Activated CD8-positive, alpha-beta memory T cell treated with anti-CD3 and anti-CD28 coated beads for 1 hour (primary cell): ENCODE measurements at places on chromosomes 7 and 10.

DNA sequence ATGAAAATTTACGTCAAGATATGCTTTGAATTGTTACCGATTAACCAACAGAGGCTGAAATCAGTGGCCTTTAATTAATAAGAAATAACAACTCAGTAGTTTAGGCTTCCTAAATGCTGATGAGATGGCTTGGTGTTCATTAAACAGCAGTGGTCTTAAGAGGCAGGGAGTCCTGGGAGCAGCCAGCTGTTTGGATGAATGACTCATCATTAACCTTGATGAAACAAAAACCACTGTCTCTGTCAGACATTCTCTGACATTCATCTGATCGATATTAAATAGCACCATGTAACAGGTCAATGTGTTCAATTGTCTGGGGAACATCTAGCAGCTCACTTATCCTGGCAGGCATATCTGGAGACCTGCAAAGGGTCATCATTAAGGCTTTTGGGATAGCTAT lies 234.2 kb upstream of the LRRN3 start:
- no peak for DNase-seq

- no peak for DNase-seq
Observed at GRCh38 chr7:42932811-42933591, 825 bp downstream of the MRPL32 start.

DNA sequence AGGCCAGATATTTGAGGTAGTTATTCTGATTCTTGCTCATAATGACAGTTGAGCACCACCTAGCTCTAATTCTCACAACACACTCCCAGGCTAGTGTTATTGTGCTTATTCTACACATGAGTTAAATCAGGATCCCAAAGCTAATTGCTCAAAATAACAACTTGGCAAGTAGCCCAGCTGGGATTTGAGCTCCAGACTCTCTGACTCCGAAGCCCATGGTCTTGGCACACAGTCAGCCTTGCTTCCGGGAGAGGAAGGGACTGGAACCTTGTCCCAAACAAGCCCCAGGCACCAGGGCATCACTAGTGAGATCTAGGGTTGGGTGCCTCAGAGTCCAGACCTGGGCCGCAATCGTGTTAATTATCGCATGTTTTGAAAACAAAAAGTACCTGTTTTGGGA lies 101.4 kb downstream of the GPAM start:
- no peak for DNase-seq

DNA sequence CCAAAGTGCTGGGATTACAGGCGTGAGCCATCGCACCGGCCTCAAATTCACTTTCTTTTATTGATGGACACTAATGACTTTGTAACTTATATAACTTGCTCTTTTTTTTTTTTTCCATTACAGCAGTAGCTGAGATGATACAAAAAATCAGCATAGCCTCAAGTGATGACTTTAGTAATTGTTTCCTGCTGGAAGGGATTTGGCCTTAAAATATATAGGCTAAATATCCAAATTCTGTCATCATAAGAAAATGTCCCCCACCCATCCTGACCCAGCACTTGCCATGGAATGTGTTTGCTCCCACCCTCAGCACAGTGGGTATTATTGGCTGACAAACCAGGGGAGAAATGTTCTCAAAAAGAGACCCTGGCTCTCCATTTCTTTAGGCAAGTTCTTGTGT lies 1264.1 kb upstream of the AUTS2 start:
- DNase-seq, result no peak

DNA sequence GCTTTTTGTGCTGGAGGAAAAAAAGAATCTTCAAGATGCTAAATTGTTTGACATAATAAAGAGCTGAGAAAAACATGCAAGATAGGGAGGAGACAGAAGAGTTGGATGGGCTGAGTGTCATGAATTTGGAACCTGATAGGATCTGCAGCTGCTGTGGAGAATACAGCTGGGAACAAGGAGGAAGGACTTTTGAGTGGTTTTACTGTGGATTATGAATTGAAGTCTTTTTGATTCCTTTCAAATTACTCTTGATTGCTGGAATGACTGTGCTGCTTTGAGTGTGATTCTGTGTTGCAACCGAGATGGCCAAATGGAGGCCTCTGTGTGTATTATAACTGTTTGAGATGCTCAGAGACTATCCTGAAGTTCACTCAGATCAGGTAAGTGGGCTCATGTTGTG lies 4.0 kb downstream of the EFCAB10 start:
- no peak for DNase-seq

DNA sequence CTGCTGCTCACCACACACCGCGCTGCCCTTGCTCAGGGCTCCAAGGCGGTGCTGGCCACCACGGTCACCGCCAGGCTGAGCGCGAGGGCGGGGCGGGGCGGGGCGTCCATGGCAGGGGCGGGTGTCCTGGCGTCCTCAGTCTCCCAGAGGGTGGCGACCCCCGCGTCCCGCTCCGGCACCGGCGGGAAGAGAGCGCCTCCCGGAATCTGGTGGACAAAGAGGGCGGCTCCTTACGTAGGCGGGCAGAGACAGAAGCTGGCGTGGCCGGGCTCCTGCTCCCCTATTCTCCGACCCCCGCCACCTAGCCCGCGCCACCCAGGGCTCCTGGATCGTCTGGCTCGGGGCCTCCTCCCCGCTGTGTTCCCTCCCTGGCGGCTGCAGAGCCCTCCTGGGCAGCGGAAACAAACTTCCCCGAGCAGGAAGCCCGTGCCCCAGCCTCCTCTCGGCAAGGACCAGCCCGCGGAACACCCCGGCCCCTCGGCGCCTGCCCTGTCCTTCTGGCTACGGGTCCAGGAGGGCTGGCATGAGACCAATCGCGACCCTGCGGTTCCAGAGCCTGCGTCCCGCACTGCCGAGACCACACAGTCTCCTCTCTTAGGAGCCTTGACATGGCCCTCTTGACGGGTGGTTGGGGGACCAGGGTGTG lies 133.8 kb upstream of the ZNF92 start:
- DNase-seq, result no peak

DNA sequence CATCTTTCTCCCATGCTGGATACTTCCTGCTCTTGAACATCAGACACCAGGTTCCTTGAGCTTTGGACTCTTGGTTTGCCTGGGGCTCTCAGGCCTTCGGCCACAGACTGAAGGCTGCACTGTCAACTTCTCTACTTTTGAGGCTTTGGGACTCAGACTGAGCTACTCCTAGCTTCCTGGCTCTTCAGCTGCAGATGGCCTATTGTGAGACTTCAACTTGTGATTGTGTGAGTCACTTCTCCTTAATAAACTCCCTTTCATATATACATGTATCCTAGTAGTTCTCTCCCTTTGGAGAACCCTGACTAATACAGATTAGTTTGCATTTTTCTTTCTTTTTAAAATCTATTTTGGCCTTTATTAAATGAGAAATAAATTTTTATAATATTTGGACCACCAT lies 276.2 kb upstream of the SEMA3C start:
- no peak for DNase-seq

DNA sequence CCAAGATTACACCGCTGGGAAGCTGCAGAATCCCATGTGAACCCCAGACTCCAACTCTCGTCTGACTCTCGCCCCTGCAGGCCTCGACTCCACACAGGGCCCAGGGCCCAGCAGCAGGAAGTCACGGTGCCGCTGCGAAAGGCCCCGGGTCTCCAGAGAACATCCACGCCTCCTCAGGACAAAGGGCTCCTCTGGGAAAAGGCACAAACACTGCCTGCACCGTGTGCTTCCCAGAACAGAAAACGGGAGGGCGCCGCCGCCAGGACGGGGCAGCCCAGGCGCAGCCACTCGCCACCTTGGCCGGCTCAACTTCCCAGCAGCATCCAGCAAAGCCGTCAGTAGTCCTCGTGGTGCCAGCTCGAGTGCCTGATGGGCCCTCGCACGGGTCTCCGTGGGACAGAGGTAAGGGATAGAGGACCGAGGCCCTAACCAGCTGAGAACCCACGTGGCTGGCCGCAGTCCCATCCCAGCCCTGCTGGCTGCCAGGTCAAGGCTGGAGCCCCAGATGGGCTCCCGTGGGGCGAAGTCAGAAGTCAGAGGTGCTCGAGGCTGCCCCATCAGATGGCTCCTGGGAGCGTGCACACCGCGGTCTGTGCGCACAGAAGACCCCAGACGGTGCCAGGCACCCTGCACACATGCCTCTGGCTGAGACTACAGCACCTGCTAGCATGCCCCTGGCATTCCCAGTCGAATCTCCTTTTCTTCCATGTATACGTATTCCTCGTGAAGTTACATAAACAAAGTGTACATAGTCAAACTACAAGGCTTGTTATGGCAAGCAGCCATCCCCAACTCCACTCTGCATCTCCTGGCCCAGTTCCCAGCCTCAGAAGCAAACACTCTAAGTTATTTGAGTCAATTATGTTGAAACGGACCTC lies 60.2 kb downstream of the MAD1L1 start:
- DNase-seq, result no peak

DNA sequence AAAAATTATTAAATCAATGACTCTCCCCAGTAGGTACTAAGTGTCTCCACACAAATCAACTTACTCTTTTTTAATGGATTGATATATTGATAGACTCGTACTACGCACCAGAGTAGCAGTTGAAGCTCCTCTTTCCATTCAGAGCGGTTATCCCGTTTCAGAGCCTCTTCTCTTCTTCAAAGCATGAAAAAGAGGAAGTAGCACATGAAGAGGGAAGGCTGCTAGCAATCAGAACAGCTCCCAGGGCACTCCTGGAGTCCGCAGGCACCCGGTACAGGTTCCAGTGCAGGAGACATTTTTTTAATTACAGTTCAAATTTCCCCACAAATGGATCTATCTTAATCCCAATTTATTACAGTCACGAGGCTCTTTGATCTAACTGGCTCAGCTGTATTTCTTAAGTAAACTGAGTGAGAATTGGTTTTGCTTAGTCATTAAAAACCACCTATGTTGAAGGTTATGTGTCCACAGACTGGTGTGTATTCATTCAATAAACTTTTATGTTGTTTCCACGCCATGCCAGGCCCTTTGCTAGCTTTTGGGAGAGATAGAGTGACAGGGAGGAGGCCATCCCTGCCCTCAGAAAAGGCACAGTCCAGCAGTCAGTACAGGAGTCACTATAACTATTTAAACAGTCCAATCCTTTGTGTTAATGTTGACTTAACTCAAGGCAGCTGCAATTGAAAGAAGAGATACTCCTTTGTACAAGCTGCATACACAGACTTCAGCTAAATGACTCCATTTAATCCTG lies 32.1 kb upstream of the CALN1 start:
- DNase-seq, result no peak

DNA sequence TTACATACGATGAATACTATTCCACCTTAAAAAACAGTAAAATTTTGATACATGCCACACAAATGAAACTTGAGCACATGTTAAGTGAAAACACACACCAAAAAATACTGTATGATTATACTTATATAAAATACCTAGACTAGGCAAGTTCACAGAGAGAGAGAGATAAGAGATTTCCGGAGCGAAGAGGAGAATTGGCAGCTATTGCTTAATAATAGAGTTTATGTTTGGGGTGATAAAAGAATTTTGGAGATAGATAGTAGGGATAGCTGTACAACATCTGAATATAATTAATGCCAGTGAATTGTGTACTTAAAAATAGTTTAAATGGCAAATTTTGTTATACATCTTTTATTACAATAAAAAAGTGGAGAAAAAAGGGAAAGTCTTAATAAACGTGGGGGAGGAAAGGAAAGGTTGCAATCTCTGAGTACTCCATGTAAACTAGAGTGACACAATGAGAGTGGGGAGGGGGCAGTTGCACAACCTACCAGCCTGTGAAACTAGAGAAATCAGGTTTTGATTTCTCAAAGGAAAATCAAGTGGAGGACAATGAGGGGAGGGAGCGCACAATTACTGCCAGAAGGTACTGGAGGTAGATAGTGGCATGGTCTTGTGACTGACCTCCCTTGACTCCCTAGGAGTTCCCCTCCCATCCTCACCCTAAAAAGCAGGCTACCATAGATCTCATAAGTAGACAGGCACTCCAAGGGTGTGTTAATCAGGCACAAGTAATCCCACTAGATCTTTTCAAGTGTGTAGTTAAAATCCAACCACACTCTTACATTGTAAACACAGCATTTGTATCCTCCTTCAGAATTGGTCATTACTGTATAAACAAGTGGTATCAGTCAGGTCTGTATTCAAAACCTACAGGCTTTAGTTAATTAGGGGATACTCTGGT lies 31.6 kb upstream of the ANK3 start:
- DNase-seq, result no peak

DNA sequence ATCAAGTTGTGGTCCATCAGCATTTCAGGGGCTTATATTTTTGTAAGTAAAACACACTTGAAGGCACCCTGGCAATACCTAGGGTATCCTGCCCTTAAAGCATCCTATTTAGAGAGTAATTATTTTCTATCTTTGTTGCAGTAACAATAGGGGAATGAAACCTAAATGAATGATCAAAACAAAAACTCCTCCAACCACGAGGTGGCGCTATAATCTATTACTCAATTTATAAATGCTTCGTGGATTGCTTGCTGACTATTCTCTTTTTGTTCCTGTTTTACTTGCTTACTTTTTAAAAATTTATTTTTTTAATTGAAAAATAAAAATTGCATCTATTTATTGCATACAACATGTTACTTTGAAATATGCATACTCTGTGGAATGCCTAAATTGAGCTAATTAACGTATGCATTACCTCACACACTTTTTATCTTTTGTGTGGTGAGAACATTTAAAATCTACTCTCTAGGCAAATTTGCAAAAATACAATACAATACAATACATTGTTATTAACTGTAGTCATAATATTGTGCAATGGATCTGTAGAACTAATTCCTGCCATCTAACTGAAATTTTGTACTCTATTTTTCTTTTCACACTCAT lies 147.7 kb upstream of the BMPER start:
- no peak for DNase-seq

DNA sequence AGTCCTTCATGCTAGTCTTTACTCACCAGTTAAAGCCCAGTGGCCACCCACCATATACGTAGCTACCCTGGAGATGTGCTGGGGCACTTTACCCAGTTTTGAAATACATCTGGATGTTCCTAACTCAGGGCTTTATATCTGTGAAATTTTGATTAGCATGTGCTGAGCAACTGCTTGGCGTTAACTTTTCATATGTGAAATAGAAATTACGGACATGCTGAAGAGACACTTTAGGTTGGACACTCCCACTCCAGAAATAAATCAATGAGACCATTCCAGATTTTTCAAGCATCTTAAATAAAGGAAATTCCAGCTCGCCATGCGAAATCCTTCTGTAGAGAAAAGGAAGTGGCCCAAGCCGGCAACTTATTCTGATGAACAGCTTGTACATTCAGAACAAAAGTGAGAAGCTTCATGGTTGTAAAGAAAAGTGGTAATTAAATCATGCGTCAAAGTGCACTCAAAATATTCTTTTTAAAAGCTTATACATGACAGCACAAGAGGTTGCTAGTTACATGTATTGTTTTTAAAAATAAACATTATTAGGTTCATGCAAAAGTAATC lies 153.5 kb upstream of the ITGB1 start:
- DNase-seq, result no peak

- no peak for DNase-seq
Observed at GRCh38 chr7:69687739-69688433, 89.6 kb downstream of the AUTS2 start.
